ENCODE measurements at places on chromosomes 3 and 15.

DNA sequence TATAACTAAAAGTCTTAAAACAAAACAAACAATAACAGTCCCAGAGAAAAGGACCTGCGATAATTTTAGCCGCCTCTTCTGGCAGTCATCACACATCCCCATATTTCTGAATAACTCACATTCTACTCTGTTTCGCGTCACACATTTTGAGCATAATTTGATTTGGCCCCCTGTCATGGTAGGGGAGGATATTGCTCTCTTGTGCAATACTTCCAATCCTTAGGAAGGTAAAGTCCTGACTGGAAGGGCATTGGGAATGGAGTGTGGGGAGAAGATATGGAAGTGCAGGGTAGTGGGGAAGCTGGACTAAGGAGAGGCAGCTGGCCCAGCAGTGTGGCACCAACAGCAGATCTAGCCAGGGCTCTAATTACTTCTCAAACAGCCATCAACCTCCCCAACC is 11.3 kb upstream of the FSIP1 start:
- no peak for DNase-seq

DNA sequence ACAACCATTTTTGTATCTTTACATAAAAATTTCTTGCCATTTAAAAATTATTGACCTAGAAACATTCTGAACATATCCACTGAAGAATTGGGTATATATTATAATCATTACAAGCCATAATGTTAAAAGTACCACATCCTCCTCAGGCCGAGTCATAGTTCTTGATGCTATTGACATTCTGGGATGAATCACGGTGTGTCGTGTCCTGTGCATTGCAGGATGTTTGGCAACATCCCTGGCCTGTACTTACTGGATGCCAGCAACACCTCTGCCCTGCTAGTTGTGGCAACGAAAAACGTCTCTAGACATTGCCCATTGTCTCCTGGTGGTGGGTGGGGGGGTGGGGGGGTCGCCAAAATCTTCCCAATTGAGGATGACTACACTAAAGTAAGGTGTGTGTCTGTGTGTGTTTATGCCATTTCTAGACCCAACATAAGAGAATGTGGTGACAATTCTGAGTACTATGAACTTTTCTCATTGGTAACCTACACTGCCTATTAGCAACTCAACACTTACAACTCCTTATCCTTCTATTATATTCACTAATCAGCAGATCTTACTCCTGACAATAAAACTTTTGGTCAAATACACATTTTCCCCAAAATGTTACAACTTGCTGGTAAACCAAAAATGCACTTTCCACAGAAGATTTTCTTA is 471.6 kb downstream of the FOXP1 start:
- no peak for DNase-seq

- no peak for DNase-seq
Observed at GRCh38 chr15:44394062-44394461, 33.4 kb upstream of the CTDSPL2 start.

DNA sequence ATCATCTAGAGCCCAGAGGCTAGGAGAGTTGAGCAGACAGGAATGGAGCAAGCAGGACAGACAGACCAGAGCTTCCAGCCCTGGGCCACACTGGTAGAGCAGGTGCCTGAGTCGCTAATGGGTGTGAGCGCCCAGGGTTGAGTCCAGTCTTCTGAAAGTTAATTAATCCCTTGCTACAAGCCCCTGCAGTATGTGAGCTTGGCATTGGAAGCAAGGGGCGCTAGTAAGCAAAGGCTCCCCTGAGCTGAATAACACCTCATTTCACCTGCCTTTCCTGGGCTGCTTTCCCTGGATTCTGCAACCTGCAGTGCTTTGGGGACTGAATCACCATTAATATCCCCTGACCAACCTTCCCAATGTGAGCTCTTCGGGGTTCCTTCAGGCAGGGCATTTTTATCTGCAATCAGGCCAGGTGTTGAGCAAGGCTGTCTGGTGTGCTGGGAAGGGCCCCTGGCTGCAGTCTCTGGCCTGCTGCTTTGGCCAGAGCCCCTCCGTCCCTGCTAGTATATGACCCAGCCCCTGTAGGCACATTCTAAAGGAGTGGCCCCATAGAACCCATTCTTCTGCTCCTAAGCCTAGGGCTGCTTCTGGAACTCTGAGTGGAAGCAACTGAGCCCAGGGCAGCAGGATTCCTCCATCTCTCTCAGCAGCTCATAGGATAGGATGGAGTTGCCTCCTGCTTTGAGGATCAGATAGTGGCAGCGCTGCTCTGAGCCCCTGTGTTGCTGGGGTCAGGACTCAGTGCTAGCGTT is 45.1 kb upstream of the EPHB1 start:
- no peak for DNase-seq

GRCh38 chr15:75785771-75786574 is 57.3 kb upstream of the UBE2Q2 start:
- DNase-seq, result no peak

GRCh38 chr3:163914567-163914966 is 1163.7 kb downstream of the SI start:
- no peak for DNase-seq

DNA sequence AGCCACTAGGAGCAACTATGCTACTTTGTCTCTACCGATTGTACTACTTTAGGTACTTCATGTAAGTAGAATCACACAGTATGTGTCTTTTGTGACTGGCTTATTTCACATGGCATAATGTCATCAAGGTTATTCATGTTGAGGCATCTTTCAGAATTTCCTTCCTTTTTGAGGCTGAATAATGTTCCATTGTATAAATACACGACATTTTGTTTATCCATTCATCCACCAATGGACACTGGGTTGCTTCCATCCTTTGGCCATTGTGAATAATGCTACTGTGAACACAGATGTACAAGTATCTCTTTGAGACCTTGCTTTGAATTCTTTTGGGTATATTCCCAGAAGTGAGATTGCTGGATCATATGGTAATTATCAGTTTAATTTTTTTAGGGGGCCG is 29.2 kb downstream of the MYO5A start:
- DNase-seq, result no peak

DNA sequence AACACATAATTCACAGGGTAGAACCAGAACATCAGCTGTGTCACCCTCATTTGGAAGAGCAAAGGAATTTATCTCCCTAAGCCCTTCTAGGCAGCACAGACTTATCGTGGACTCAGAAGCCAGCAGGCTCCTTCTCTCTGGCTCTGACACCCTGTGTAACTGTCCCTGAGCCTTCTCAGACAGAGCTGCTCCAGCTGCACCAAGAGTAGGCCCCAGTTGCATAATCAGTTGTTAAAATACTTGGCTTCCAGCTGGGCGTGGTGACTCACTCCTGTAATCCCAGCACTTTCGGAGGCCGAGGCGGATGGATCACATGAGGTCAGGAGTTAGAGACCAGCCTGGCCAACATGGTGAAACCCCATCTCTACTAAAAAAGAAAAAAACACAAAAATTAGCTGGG is 49.4 kb upstream of the ACVR2B start:
- no peak for DNase-seq

DNA sequence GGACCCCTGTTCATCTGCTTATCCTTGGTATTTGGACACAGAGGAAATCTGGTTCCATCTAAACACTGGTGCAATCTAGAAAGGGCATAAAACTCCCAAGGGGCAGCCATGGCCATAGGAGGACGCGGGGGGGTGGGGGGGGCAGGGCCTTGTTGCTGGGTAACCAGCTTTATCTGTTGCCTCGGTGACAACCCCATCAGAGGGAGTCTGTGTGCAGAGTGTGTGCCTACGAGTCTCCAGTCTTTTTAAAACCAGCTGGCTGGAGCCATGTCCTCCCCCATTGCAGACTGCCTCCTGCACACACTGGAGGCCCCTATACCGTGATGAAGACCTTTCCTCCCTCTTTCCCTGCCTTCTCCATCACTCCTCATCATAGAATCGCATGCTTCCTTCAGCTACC is 26.4 kb upstream of the CORO2B start:
- no peak for DNase-seq

- peak; percentile 68 for DNase-seq
Observed at GRCh38 chr3:157447026-157447694, 10.5 kb downstream of the PTX3 start.

GRCh38 chr3:134445636-134446035 is 40.1 kb downstream of the ANAPC13 start:
- peak; percentile 5 for DNase-seq

GRCh38 chr3:30350011-30350410 is 256.4 kb upstream of the TGFBR2 start:
- DNase-seq, result no peak

DNA sequence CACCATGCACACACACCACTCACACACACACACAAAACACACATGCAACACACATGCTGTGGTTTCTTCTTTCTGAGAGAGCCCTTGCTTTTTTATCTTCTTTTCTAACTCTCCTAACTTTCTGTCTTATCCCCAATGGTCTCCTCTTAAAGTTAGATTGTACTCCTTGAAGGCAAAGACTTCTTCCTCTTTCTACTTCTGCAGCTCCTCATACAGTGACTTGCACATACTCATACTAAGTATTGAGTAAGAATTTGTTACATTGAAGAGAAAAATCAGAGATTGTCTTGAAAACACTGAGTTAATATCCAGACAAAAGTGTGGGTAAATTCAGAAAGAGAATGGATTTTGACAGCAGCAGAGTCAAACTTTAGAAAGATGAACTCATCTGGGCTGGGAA is 64.4 kb downstream of the GTPBP8 start:
- DNase-seq, result no peak

GRCh38 chr3:53074761-53075742 is 29.2 kb upstream of the SFMBT1 start:
- DNase-seq, result no peak

GRCh38 chr15:52925130-52925529 is 135.0 kb upstream of the ONECUT1 start:
- DNase-seq, result no peak

- no peak for DNase-seq
Observed at GRCh38 chr3:8899876-8900460, 63.3 kb downstream of the RAD18 start.

DNA sequence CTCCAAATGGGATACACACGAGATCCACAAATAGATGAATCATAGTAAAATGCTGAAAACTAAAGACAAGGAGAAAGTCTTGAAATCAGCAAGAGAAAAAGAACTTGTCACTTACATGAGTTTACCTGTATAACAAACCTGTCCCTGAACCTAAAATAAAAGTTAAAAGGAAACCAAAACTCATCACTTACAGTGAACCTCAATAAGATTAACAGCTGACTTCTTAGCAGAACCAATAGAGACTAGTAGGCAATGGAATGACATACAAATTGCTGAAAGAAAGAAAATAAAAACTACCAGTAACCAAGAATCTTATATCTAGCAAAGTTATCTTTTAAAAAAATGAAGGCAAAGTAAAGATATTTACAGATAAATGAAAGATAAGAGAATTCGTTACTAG is 27.4 kb downstream of the SEC22A start:
- DNase-seq, result no peak

DNA sequence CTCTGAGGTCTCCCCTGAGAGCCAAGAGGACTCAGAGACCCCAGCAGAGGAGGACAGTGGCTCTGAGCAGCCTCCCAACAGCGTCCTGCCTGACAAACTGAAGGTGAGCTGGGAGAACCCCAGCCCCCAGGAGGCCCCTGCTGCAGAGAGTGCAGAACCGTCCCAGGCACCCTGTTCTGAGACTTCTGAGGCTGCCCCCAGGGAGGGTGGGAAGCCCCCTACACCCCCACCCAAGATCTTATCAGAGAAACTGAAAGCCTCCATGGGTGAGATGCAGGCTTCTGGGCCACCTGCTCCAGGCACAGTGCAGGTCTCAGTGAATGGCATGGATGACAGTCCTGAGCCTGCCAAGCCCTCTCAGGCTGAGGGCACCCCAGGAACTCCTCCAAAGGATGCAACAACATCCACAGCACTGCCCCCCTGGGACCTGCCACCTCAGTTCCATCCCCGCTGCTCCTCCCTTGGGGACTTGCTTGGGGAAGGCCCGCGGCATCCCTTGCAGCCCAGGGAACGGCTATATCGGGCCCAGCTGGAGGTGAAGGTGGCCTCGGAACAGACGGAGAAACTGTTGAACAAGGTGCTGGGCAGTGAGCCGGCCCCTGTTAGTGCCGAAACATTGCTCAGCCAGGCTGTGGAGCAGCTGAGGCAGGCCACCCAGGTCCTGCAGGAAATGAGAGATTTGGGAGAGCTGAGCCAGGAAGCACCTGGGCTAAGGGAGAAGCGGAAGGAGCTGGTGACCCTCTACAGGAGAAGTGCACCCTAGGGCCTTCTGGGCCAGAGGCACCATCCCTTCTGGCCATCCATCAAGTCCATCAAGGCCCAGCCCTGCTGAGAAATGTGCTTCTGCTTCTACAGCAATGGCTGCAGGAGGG is 23.6 kb downstream of the PLEKHO2 start:
- DNase-seq, result no peak

- DNase-seq, result no peak
Observed at GRCh38 chr3:41131224-41131623, 68.1 kb upstream of the CTNNB1 start.

DNA sequence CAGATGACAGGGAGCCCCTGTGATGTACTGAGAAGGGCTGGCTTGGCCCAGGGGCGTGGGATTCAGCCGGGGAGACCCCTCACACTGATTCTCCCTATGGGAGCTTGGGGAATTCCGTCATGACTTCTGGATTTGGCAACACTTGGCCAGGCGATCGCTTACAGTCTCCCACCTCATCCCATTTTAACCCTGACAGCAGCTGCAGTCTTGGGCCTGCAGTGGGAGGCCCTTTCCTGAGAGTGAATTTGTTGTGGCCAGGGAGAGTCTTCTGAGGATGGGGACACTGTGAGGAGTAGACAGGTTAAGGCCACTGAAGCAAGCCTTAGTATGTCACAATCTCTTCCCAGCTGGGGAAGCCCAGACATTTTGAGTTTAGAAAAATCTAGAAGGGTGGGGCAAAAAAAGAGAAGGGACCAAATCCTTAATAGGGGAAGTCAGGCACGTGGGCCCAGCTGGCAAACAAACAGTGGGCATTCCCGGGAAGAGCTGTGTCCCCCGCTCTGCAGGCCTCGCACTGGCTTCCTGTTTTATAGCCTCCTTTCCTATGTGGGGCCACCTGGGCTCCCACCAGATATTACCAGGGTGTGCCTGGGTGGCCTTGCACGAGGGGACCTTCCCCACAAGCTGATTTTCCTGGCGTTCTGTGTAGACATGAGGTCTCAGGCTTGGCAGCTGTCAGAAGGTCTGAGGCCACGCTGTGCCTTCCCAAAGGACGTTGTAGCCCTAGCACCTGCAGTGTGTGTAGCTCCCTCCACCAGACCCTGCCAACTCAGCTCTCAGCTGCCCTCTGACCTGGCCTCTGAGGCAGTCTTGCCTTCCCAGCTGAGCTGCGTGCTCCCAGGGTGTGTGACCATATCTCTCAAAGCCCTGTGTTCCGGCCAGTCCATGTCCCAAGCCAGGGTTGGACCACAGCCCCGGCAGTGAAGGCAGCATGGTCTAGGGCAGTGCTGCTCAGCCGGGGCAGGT is 64.5 kb downstream of the FEM1B start:
- DNase-seq, result no peak

- DNase-seq, result no peak
Observed at GRCh38 chr15:43977072-43977884, 150.5 kb downstream of the WDR76 start.

- DNase-seq, result no peak
Observed at GRCh38 chr3:15723624-15723884, 74.2 kb downstream of the ANKRD28 start.
